ENCODE measurements at places on chromosomes 5 and 9. TPM values are rescaled to one million over a fixed set of nuclear protein-coding genes. Genes with fewer than 3 reads are reported as not detected.
A peak's percentile ranks its signal among the peaks of the same experiment; 100 is the strongest.

DNA sequence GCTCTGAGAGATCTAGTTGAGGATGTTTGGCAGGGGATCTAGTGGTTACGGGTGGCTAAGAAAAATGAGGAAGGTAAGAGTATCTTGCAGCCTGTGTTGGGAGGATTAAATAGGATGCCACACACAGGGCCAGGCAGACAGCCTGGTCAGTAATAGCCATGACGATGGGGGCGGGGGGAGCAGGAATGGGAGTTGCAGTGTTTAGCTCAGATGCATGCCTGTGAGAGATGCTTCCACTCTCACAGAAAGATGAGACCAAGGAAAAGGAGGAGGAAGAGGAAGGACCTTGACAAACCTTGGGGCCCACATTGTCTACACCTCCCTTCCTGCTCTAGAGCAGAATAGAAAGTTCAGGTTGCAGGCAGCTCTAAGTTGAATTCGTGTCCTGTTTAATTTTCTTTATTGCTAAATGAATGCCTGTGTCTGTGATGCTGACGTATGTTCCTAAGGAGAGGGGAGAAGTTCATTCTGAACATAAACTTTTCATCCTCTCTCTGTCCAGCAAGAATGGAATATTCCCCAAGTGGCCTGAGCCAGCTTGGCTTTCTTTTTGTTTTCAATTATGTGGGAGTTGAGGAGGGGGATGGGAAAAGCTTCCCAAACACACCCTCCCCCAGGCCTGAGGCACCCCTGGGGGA, 28.7 kb downstream of the TGFBI start:
- DNase-seq, result no peak

DNA sequence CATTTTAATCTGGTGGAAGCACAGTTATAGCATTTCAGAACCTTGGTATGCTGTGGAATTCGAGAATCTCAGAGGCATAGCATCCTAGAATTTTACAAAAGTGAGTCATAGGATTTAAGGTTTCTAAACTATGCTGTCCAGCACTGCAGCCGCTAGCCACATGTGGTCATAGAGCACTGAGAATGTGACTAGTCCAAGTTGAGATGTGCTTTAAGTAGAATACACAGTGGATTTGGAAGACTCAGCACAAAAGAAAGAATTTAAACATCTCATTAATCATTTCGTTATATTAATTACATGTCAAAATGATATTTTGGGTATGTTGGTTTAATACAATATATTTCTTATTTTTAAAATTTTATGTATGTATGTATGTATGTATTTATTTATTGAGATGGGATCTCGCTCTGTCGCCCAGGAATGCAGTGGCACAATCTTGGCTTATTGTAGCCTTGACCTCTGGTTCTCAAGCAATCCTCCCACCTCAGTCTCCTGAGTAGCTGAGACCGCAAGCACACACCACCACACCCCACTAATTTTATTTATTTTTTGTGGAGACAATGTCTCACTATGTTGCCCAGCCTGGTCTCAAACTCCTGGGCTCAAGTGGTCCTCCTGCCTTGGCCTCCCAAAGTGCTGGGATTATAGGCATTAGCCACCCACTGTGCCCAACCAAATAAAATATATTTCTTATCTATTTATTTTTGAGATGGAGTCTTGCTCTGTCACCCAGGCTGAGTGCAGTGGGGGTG, 20.4 kb upstream of the RPS14 start:
- DNase-seq, result peak; percentile 37

- no peak for DNase-seq
Measured at GRCh38 chr5:83156001-83156400, 78.7 kb downstream of the XRCC4 start.

The GDNF gene
- 1.1 TPM for total RNA-seq

- DNase-seq, result no peak
Measured at GRCh38 chr5:105907016-105907415, 1763.7 kb downstream of the EFNA5 start.

The HRH2 gene
- total RNA-seq, result 44.6 TPM

Data from stomach (tissue), 19 donors.